Stimulated activated CD8-positive, alpha-beta memory T cell treated with anti-CD3 and anti-CD28 coated beads, Interleukin-7, amount 100 ng/mL, for 1 hour (primary cell): ENCODE measurements at places on chromosomes 2 and 18.

GRCh38 chr2:14700753-14701152 lies 68.2 kb downstream of the LRATD1 start:
- no peak for DNase-seq

DNA sequence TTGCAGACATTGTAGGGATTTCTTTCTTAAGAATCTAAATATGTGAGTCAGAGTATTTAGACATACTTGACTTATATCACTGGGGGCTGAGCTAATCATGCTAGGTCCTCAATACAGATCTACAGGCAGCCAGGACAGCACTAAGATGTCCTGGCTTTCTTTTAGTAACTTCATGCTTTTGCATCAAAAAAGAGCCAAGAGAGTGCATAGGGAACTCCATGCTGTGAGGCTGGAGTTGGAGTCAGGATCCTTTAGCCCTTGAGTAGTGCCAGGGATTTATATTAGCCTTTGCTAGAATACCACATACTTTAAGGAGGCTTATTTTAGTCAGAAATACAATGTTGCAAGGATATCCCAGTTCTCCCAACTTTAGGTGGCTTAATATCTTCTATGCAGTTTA lies 289.7 kb downstream of the CCDC85A start:
- no peak for DNase-seq

- no peak for DNase-seq
Observed at GRCh38 chr2:110955556-110955955, 165.2 kb upstream of the BCL2L11 start.

DNA sequence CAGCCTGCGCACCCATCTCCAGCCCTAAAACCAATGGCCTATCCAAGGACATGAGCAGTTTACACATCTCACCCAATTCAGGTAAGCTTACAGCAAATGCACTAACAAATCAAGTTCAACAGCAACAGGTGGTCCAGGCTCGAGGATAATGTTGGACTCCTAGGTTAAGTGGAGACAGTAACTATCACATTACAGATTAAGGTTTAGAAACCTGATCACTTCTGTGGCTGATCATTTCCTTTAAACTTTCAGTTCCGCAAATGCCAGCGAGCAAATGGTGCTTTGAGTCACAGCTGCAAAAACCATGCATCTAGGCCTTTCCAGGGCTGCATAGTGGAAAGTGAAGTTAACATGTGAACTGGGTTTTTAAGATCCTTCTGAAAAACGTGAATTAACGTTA lies 259.4 kb downstream of the GBX2 start:
- DNase-seq = no peak

DNA sequence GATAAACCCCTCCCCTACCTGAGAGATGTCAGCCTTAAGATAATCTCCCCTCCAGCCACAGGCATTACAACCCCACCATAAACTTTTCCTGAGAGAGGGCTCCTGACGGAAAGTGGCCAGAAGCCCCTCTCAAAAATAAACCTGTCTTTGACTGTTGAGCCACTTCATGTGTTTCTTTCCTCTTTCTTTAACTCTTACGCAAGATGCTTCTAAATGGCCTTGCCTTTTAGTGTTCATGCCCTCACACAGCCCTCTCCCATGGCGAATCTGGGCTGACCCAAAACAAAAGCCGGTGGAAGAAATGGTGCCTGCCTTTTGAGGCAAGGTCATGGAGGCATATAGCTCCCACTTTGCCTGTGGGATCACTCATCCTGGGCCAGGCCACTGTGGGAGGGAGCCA lies 54.4 kb downstream of the NAPG start:
- no peak for DNase-seq

- DNase-seq = no peak
Observed at GRCh38 chr18:43875511-43875910, 598.2 kb upstream of the SYT4 start.

DNA sequence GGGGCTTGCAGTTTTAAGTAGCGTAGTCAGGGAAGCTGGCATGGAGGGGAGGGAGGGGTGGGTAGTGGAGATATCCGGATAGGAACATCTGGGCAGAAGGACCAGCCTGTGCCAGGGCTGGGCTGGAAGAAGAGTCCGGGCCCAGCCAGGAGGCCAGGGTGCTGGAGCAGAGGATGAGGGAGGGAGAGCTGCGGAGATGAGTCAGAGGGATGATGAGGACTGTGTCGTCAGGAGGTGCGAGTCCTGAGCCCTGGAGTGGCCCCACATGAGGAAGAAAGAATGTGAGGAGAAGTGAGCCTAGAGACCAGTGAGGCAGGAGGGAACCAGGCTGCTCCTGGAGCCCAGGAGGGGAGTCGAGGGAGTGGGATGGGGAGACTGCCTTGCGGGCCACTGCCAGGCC lies 82.4 kb downstream of the CTIF start:
- DNase-seq = no peak

DNA sequence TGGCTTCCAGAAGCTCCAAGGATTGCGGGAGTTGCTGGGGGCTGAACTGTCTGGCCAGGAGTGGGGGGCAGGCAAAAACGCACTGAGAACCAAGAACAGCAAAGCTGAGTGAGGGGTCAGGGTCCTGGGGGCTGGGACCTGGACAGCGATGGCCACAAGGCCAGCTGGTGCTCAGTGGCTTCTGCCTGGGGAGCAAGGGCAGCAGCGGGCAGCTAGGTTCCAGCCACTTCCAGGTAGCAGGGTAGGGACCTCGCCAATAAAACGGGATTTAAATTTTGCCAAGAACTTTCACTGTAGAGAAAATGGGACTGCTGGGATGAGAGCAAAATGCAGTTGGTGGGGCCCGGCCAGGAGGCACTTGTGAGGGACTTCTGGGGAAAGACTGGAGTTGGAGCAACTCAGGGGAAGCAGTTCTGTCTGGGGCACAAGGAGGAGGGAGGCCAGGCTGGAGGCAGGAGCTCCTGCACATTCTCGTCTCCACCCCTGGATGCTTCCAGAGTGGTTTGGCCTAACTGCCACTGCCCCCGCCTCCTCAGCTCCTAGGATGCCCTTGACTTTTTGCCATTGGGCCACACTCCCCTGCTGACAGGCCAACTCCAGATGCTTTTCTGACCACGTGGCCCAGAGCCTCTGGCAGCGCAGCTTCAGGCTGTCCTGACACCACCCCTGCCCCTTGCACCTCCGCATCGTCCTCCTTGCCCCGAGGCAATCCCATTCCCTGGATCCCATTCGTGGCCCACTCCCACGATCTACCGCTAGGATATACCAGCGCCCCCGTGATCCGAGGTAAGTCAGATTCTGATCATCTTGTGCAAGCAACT lies 5.5 kb upstream of the CCDC74A start:
- no peak for DNase-seq

DNA sequence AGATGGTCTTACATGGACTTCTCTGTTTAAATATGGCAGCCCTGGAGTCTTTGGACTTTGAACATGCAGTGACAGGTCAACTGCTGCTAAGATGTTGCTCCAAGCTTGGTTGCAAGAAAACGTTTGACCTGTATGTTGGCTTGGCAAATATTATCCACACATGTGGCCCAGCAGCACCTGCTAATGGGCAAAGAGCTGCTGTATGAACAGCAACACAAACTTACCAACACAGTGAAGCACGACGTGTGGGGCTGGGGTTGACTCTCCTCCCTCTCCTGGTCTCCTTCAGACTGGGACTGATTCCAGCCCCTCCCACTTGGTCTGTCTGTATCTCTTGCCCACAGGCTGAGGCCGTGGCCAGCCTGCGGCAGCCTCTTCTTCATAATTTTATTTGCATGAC lies 3.8 kb downstream of the KCNE4 start:
- no peak for DNase-seq

- DNase-seq = peak; percentile 20
Observed at GRCh38 chr2:71157124-71157793, 26.8 kb downstream of the MPHOSPH10 start.

- DNase-seq = no peak
Observed at GRCh38 chr2:161321944-161322648, 13.9 kb downstream of the PSMD14 start.

DNA sequence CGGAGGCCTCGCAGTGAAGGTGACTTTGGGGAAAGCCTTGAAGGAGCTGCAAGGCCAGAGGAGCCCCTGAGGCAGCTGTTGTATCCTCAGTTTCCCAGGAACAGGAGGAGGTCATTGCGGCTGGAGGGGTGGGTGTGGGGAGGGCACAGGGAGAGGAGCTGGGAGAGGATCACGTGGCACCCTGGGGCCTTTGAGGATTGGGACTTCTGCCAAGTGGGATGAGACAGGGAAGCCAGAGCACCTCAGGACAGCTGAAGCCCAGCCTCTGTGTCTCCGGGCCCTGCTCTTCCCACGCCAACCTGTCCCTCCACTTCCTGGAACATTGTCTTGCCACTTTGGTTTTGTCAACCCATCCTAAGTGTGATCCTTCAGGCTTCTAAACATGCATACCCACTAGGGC lies 19.4 kb upstream of the RRM2 start:
- no peak for DNase-seq

GRCh38 chr2:239378021-239378917 lies 22.6 kb downstream of the HDAC4 start:
- no peak for DNase-seq

GRCh38 chr2:126658319-126658904 lies 2.5 kb downstream of the GYPC start:
- DNase-seq = no peak

DNA sequence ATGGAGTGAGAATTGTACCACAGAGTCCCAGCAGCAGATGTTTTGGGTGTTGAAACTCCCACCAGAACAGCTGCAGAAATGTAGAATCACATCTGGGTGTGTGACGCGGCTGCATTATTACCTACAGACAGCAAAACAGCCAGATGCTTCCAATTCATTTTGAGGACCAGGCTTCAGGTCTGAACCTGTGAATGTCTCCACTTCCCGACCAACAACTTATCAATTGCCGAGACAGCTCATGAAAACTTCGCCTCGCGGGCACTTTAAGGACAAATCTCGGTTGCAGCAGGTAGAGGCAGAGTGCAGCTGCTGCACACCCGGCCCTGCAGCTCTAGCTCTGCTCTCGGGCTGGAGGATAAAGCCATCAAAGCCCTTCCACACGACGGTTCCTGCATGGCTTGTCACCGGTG lies 202.0 kb downstream of the HRH4 start:
- no peak for DNase-seq

DNA sequence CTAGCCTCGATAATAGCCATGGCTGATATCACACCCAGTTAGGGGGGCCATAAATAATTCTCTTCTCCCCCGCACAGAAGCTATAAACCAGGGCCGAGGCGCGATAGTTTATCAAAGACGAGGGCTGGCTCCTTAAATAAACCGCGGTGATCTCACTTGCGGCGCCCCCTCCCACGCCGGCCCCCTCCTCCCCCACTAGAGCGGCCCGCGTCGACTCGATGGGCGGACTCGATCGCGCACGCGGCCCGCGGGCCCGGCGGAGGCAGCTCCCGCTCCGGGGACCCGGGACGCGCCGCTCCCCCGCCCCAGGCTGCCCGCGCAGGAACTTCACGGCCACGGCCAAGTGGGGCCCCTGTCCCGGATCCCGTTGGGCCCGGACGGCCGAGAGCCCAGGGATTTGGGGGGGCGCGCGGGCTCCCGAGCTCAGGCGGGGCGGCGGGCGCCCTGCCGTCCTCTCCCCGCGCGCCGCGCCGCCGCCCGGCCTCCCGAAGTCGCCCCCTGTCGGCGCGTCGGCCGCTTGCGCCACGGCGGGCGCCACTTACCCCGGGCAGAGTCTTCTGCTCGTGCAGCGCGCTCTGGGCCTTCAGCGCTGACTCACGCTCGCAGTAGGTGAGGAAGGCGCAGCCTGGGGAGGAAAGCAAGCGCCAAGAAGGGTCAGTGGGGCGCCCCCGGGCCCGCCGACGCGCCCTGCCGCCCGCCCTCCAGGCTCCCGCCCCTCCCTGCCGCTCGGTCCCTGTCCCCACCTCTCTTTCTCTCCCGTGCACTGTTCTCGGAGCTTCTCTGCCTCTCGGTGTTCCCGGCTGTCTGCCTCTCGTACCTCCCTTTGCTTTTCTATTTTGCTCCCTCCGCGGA lies 80.4 kb downstream of the CELF4 start:
- no peak for DNase-seq

GRCh38 chr18:45764000-45764686 lies 40.2 kb downstream of the SLC14A1 start:
- no peak for DNase-seq

- DNase-seq = no peak
Observed at GRCh38 chr2:227716501-227716900, 1.3 kb downstream of the SLC19A3 start.

DNA sequence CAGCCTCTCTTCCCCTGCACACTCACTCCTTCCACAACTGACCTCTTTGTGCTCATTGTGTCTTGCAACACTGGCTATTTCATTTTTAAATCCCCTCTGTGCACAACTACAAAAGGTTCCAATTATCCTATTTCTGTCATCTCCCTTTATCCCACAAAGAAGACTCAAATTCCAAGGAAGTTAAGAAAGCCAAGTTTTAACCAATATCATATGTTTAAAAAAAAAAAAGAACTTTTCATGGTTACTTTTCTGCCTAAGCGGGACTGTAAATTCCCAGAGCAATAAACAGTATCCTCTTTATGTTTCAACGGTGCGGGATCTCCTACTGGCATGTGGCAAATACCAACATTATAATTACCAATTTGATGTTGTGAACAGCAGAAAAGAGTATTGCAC lies 83.8 kb downstream of the DOCK10 start:
- DNase-seq = no peak

DNA sequence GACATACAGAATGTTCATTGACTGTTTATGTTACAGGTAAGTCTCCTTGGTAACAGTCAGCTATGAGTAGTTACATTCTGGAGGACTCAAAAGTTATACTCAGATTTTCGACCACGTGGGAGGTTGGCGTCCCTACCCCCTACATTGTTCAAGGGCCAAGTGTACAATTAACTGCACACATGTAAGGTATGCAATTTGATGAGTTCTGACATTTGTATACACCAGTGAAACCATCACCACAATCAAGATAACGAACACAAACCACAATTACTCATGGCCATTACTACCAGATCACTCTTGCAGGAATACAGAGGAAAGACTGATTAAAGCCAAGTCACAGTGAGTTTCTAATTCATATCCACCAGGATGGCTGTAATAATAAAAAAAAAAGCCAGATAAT lies 39.6 kb upstream of the LDLRAD4 start:
- no peak for DNase-seq

DNA sequence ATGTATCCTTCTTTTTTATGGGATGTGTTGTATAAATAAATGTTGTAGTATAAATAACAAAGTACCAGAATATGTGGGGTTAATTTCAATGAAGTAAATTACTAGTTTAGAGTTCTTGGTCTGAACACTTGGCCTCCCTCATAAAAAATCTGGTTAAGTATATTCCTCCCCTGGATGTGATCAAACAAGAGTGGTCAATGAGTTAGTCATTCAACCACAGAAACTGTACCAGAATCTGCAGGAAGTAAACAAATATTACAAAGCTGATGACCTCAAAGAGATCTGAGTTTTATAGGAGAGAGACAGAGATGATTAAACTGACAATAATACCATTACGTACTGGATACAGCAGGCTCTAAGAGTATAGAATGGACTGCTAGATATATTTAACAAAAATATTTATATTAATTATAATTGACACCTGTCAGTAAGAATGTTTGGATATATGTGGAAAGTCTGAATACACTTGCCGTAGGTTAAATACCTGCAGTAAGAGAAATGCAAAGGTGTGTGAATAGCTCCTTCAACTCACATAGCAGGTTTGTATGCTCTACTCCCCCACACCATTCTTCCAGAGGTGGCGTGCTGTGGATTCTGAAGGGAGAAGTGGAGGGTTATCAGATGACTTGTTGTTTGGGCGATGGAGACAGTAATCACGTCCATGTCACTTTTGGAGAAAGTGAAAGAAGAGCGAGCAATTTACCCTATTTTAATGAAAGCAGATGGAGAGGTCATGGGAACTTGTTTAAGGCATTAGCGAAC lies 108.3 kb upstream of the LRATD1 start:
- no peak for DNase-seq

- no peak for DNase-seq
Observed at GRCh38 chr18:50401888-50402287, 27.0 kb downstream of the SKA1 start.
